ENCODE measurements at places on chromosomes 12 and 14. TPM values are rescaled to one million over a fixed set of nuclear protein-coding genes. Genes with fewer than 3 reads are reported as not detected.
A peak's percentile ranks its signal among the peaks of the same experiment; 100 is the strongest.

DNA sequence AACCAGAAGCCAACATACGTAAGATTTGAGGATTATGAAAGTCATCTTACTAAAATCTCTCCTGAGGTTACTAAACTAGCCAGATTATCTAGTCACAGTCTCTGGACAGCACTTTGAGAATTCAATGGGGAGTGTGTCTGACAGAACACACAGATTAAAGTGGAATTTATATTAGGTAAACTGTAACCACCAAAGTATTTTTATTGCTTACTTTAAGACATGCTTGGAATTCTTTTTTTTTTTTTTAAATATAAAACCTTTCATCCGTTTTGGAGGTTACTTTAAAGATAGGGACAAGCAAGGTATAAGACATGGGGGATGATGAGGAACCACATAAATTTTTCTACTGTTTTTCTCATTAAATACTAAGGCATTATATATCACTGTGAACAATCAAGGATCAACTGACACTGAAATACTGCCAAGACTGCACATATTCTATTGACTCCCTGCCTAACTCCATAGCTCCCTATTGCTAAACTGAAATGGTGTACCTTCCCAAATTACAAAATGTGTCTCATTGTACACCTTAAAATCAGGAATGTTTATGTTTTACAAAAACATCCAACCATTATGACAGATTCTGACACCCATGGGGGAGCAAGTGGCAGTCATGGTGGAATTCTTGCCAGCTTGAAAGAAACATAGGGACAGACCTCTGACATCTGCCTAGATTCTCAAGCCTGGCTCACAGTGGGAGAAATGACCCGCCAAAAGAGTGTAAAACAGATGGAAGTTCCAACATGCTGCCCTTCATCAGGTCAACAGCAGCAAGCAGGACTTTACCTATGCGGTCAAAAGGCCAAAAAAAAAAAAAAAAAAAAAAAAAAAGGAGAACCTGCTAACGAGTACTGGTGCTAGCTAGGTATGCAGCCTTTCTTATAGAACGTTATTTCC, 239.3 kb downstream of the MED13L start:
- no peak for DNase-seq

GRCh38 chr12:78645956-78646355, 218.6 kb upstream of the SYT1 start:
- no peak for DNase-seq

GRCh38 chr14:75283833-75284563, 5.4 kb downstream of the FOS start:
- DNase-seq: no peak

GRCh38 chr12:49541911-49542505, 3.2 kb downstream of the KCNH3 start:
- DNase-seq: no peak

GRCh38 chr12:107642240-107642639, 43.4 kb upstream of the PWP1 start:
- DNase-seq: no peak

Gene LRP1
- 323 TPM for total RNA-seq

GRCh38 chr14:88384718-88385117, 739 bp upstream of the SPATA7 start:
- DNase-seq: no peak

Gene INSM2
- not detected for total RNA-seq

DNA sequence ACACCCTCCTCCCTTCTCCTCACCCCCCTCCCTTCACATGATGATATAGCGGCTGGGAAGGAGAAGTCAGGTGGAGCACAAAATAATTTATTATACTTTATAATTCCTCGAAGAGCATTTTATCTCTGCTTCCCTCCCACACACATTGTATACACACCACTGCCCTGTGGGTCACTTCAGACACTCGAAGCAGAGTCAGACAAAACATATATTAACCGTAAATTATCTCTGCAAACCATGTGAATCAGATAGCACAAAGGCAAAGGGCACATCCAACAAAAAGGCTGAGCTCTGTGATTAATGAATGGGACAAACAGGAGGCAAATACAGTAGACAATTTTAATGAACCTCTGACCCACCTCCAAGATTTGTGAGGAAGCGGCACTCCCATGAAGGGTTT, 450.7 kb downstream of the GALC start:
- no peak for DNase-seq

GRCh38 chr14:58171090-58171489, 19.1 kb upstream of the ARMH4 start:
- DNase-seq: peak; percentile 49

Gene SCN8A
- total RNA-seq: 1.9 TPM

- no peak for DNase-seq
These were observed 25.6 kb downstream of the RAP1B start for GRCh38 chr12:68636268-68636667.

Gene CCDC77
- 4.5 TPM for total RNA-seq

DNA sequence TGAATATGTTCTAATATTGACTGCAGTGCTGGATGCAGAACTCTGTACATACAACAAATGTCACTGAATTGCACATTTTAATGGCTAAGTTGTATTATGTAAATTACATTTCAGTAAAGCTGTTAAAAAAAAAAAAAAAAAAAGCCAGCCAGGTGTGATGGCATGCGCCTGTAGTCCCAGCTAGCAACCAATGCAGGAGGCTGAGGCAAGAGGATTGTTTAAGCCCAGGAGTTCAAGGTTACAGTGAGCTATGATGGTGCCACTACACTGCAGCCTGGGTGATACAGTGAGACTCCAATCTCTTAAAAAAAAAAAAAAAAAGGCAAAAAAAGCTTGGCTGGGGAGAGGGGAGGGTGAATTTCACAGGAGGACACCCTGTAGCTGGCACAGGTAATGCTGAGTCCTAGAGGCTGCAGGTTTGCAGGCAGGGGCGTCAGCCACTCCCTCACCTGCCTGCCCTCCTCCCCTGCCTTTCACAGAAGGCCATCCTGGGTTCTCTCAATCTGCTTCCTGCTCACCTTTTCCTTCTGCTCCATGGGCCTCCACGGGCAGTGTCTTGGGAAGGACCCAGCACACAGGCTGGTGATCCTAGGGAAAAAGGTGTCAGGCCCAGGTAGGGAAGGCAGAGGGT, 40.7 kb downstream of the TESC start:
- no peak for DNase-seq

DNA sequence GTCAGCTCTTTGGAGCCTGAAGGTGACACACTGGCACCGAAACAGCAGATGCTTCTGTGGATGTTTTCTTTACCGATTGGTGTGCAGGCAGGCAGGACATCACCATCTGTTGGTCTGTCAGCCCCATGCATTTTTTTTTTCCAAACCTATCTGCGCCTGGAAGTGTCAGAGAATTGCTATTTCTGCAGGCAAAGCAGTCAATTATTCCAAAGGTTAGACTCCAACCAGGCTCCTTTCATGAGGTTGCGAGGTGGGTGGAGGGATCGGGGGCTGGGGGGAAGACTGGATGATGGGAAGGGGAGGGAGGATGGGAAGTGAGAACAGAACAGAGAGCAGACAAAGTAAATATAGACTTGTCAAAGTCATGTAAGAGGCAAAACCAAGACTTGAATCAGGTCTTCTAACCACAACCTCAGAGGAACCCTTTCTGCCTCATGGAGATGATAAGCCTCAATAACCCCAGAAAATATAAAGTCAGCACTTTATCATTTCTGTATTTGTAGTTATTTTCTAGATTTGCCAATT, 117.7 kb downstream of the OTOGL start:
- DNase-seq: no peak

DNA sequence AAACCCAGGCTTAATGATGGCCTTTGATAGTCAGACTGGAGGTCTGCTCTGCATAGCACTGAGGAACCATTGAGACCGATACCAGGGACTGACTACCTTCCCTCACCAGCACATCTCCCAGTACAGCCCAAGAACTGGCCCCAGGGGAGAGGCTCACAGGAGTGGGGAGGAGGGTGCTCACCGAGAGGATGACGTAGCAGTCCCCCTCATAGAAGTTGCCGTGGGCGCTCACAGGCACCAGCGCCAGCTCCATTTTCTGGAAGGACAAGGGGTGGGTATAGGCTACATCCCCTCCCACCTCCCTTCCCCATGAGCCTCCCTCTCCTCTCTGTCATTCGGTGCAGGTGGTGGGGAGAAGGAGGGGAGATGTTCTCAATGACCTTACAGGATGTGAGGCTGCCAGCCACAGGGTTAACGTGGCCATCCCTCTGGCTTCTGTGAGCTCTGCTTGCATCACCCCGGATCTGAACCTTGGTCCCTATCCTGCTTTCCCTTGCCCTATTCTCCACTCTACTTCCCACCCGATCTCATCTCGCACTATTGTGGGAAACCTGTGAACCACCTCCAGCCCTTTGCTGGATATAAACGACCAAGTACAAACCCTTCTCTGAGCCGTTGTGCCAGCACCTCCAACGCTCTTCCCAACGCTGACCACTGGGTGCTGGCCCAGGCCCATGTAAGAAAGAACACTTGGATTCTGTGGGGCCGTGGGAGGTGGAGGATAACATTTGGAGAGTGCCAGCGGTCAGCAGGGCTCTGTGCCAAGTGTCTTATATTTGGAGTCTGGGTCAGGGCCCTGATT, 4.4 kb downstream of the AVIL start:
- DNase-seq: peak; percentile 83

Gene RNASE7
- not detected for total RNA-seq

- DNase-seq: no peak
These were observed 11.0 kb downstream of the BDKRB2 start for GRCh38 chr14:96215452-96216244.

Gene PPP1R1A
- total RNA-seq: 25.2 TPM

GRCh38 chr14:26873362-26873960, 275.6 kb upstream of the NOVA1 start:
- no peak for DNase-seq

Gene RPL10L
- total RNA-seq: not detected

DNA sequence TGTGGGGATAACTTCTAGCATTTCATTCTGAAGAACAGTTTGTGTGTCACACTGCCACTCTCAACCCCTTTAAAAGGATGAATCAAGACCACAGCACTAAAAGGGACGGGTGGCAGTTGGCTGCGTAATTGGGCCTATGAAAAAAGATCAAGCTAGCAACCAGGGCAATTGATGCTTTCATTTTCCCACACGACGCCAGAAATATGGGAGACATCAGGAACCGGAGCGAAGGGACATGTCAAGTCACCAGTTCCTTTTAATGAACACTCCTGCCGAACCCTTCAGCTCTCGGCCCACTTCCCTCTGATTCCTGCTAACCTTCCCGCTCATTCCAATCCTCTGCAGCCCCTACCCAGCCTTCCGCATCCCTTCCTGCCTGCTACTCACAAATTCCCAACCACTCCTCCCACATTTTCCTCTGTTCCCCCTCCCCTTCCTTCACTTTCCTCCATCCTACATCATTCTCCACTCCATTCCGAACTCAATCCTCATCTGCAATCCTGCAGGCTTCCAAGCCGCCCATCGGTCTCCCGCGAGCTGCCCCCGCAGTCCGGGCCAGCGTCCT, 753 bp downstream of the CSRNP2 start:
- DNase-seq: no peak

- no peak for DNase-seq
These were observed 15.5 kb upstream of the PHLDA1 start for GRCh38 chr12:76047060-76047459.

Gene SIX6
- not detected for total RNA-seq

DNA sequence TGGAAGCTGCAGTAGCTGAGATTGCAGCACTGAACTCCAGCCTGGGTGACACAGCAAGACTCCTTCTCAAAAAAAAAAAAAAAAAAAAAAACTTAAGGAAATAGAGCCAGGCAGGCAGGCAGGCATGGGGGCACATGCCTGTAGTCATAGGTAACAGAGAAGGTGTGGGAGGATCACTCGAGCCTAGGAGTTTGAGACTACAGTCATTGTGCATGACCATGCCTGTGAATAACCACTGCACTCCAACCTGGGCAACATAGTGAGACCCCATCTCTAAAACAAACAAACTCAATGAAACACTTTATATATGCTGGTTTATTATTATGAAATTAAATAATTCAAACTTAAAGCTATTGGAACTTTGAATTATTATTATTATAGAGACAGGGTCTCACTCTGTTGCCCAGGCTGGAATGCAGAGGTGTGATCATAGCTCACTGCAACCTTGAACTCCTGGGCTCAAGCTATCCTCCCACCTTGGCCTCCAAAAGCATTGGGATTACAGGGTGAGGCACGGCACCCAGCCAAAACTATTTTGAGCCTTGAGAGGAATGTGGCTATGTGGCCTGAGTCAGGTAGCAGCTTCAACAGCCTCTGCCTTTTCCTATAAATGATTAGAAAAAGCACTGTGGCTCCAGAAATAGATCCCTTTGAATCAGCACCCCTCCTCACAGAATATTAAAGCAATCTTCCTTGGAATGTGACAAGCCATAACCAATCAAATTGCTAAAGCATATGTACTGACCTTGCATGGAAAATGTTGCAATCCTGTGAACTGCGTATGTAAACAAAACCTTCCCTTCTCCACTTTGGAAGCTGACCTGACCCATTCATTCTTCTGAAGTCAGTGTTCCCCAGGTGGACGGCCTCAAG, 34.7 kb upstream of the YY1 start:
- peak; percentile 49 for DNase-seq

DNA sequence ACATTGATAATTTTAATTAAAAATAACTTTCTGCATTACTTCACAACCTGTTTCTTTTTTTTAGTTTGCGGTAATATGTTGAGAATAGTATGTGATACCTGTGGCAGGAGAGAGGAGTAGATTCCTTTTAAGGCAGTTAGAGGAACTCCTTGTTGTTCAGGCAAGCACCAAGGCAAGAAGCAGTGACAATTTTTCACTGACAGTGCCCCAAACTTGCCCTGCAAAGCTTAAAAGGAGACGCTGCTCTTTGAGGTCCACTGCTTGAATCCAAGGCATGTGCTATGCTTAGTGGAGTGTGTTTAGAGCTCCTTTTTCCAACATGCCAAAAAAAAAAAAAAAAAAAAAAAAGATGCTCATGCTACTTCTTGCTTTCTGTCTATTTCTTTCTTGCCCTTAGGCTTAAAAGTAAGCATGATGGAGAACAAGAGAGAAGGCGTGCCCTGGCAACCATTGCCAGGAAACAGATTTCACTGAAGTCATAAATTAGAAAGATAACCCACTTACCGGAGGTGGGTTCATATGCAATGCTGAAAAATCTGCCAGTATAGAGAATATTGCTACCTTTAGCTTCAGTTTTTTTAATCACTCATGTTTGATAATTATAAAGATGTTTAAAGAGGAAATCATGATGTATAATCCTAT, 58.3 kb upstream of the DYRK2 start:
- DNase-seq: no peak

Gene CHFR
- total RNA-seq: 14.3 TPM

DNA sequence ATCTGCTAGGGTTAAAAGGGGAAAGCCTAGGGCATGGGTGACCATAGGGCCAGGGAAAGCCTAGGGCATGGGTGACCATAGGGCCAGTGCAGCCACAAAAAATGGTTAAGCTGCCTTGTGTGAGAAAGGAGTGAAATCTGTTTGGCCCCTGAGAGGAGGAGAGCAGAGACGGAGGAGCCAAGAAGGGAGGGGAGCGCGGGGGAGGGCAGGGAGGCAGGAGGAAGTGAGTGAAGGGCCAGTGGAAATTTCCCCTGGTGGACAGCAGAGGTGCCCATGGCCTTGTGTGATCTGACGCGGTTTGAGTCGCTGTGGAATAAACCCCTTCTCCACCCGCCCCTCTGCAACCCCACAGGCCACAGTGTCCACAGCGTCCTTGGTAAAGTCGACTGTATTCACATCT, 618 bp upstream of the AQP6 start:
- DNase-seq: no peak
